Vagina (tissue), 2 donors: ENCODE measurements at places on chromosomes 4 and X. TPM values are rescaled to one million over a fixed set of nuclear protein-coding genes. Genes with fewer than 3 reads are reported as not detected.

DNA sequence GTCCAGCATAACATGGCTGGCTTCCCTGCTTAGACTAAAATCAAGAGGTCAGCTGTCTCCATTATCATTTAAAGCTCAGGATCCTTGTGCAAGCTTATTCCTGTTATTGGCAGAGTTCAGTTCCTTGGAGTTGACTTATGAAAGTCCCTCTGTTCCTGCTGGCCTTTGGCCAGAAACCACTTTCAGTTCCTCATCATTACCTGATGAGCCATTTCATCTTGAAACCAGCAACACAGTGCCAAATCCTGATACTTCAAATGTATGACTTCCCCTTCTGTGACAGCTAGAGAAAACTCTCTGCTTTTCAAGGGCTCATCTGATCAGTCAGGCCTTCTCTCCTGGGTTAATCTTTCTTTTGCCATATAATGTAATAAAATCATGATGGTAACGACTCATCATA, 110.6 kb upstream of the FSTL5 start:
- no peak for DNase-seq

DNA sequence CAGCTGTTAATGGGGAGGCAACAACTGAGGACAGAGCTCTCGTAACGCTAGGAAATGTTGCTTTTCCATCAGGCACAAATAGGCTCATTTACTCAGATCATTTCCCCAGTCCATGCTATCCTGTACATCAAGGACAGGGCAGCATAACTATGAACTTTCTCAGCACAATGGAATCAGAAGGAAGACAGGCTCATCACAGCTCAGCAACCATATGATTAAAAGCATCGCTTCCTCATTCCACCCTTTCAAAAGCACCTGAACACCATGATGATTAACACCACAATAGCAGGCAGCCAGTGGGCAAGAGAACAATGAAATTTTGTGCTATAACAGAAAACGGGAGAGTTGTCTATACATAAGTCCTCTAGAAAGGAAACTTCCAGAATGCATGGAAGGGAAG, 297.8 kb downstream of the ZNF674 start:
- no peak for DNase-seq

GRCh38 chr4:94728056-94728766, 29.5 kb upstream of the BMPR1B start:
- DNase-seq: no peak

DNA sequence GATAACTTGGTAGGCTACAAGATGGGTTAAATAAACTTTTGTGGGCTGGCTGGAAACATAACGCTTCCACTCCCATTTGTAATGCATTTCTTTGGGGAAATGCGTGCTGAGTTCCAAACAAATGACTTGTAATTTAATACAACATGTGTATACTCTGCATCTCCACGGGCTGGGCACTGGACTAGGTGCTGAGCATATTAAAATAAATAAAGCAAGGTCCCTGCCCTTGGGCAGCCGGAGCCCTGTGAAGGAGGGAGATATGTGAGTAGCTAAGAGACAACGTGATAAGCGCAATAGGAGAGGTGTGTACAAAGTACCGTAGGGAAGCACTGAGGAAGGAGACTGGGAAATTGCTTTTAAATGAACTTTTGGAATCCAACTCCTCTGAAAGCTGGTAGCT, 147.2 kb upstream of the RBPJ start:
- no peak for DNase-seq

- no peak for DNase-seq
These were observed 40.3 kb downstream of the UCHL1 start for GRCh38 chr4:41296995-41297394.

- DNase-seq: no peak
These were observed 30.3 kb downstream of the ABLIM2 start for GRCh38 chr4:8128100-8128856.

- DNase-seq: no peak
These were observed 111.3 kb downstream of the ZNF674 start for GRCh38 chrX:46433892-46434291.

GRCh38 chr4:99321241-99322191, at the start of gene ADH1B:
Gene ADH1B, minus strand, starts transcription at chr4:99321401. Its CDS starts 70 bp downstream, at chr4:99321331.
- no peak for DNase-seq

DNA sequence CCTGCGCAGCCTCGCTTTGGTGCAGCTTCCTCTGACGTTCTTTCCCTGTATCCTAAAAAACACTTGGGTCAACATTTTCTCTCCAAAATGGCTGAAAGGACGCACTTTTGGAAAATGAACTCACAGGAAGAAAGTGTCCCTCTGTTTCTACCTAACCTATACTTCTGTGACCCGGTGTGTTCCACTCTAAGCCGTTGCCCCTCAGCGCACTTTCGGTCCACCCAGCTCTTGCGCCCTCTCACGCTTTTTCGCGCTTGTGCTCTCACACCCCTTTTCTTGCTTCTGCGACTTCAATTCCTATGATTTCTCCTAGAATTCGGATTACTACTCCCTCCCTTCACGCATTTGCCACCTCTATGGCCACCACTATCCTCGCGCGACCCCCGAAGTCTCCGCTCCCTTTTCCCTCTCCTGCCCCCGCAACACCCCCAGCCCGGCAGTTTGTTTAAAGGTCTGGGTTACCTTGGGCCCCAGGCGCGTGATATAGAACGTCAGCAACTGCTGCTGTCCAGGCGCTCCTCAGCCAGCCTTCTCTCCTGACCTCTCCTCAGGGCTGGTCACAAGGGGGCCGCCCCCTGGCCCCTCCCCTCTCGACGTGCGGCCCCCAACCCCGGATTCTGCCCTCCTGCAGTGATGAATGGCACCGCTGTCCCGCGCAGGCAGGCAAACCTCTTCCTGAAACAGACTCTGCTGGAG, at the start of gene USP51:
Gene USP51, minus strand, starts transcription at position 535 of the 696 bp plus-strand sequence. CDS start 909 bp downstream, outside the sequence.
- peak; percentile 91 for DNase-seq

DNA sequence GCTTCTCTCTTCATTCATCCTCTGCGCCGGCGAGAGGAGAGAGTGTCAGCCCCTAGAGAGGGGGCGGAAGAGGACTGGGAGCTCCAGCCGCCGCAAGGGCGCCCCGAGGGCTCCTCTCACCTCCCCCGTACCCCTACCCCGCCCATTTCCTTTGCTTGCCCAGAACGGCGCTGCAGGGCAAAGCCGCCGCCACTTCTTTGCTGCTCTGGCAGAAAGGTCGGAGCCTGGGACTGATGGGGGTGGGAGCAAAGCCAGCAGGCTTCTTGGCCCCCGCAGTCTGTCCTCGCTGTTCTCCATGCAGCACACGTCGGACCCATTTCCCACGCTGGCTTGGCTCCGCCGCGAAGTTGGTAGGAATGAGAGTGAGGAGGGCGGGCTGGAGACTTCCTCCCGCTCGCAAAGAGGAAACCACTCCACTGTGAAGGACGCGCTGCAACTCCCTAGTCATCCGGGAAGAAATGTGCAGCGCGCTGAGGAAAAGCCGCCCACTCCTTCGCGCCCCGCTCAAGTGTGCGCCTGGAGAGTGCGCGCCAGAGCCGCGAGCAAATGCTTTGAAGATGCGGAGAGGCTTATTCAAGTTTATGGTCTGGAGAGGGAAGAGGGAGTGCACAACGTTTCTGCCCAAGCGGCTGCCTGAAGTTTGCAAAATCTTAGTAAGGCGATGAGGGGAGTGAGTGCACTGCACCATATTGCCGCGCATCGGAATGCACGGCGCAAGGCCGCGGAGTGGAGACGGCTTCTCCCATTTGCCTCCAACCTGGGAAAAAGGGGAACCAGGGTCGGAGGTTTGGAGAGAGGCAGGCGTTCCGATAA, 2.8 kb upstream of the PCDH7 start:
- DNase-seq: no peak

GRCh38 chr4:25481648-25482047, 104.6 kb downstream of the ANAPC4 start:
- DNase-seq: no peak

GRCh38 chrX:106802388-106803275, at the start of gene TBC1D8B:
Gene TBC1D8B, plus strand, starts transcription at chrX:106802673. Its CDS starts 181 bp downstream, at chrX:106802854.
- peak; percentile 91 for DNase-seq

- no peak for DNase-seq
These were observed 30.7 kb downstream of the CBR4 start for GRCh38 chr4:168979338-168979737.

DNA sequence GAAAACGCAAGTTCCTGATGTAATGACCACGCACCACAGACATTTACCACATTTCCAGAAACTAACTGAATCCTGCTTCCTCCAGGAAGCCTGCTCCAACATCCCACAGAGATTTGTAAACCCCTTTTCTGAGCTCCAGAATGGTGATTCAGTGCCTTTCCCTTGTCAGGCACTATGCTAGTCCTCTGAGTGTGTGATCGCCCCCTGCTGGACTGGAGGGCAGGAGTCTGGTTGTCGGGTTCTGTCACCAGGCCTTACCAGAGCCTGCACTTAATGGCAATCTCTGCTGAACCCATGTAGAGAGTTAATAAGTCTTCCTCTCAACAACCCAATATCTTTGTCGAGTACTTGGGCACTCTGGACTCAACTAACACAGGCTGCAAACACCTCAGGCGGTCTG, 14.5 kb upstream of the KDM5C start:
- DNase-seq: no peak

Gene TLR10
- total RNA-seq: not detected

Gene MSANTD1
- total RNA-seq: 0.49 TPM

Gene BANK1
- 1.5 TPM for total RNA-seq

Gene MGAT4D
- total RNA-seq: not detected

Gene CCDC160
- total RNA-seq: not detected

Gene VEGFC
- total RNA-seq: 14.2 TPM

Gene AMOT
- 9.8 TPM for total RNA-seq

Gene GPM6B
- total RNA-seq: 15.7 TPM

Gene GSX2
- total RNA-seq: not detected

Gene GLRA2
- not detected for total RNA-seq

Gene POU3F4
- total RNA-seq: not detected

Gene MXRA5
- total RNA-seq: 4.7 TPM

Gene PHEX
- 0.49 TPM for total RNA-seq

Gene BST1
- 5.2 TPM for total RNA-seq

Gene SHROOM2
- total RNA-seq: 8.8 TPM
